Stimulated activated naive B cell treated with anti-CD40 and anti-IgM and Interleukin-4, amounts not matched to agents 10 μg/mL and 1 μg/mL and 100 μg/mL, for 72 hours (primary cell): ENCODE measurements at places on chromosomes 12 and 14.

DNA sequence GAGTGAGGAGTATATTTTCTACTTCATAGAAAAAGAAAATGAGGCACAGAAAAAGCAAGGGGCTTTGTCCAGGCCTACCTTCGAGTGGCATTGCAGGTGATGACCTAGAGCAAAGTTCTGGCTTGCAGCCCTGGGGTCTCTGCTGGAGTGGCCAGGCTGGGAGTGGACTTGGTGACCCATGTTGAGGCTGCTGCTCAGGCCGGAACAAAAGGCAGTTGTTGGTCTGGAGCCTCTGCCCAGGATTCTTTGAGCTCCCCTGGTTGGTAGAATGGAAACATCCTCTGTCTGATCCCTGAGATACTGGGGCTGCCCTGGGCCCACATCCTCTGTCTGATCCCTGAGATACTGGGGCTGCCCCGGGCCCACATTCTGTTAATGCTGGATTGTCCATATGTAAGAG lies 86.1 kb downstream of the ADCK1 start:
- no peak for DNase-seq

DNA sequence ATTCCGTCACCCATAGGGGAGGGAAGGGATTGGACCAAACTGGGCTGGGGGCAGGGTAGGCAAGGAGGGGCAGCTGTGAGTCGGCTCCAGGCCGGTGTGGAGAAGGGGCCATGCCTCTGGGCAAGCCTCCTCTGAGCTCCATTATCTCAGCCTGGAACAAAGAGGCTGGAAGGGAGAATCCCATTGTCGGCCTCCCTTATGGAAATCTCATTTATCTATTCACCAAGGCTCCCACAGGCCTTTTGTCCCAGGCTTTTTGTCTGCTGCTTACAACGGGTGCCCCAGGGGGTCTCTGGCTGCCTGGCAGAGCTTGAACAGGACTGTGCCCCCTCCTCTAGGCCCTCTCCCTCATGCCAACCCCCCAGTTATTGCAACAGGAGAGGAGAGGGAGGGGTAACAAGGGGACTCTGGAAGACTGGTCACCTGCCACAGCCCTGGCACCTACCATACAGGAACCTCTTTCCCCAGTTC lies 19.5 kb downstream of the FIGNL2 start:
- no peak for DNase-seq

DNA sequence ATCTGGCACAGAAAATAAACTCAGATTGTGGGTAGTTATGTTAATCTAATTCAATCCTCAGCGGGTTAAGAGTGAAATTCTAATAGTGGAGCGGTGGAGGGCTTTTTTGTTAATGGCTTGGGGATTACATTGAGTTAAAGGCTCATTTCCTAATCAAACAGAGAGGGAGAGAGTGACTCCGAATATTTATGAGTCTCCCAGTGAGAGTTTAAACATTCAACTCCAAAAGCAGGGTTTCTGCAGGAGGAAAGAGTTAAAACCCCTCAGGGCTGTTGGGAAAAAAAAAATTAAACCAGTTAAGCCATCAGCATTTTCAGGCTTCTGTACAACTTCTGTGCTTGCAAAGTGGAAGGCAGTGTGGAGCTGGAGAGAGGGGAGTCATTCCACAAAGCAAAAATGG lies 62.1 kb upstream of the ESRRB start:
- DNase-seq: no peak

DNA sequence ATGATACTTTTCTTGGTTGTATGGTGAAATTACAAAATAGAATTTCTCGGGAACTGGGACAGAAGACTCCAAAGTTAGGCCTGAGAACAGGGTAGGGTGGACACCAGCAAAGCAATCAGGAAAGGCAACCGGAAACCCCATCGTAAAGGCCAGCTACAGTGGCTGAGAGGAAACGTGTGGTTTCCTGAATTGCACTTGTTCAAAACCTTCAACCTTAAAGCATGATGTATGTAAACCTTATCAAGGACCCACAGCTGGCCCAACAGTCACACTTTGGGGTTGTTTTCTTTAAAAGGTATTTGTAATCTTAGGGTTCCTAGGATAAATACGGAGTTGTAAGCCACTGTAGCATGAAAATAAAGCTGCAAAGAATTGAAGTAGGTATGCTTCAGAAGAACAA lies 2.2 kb upstream of the PTGDR start:
- DNase-seq: no peak

GRCh38 chr14:103143506-103143905 lies 20.2 kb downstream of the TNFAIP2 start:
- DNase-seq: no peak

DNA sequence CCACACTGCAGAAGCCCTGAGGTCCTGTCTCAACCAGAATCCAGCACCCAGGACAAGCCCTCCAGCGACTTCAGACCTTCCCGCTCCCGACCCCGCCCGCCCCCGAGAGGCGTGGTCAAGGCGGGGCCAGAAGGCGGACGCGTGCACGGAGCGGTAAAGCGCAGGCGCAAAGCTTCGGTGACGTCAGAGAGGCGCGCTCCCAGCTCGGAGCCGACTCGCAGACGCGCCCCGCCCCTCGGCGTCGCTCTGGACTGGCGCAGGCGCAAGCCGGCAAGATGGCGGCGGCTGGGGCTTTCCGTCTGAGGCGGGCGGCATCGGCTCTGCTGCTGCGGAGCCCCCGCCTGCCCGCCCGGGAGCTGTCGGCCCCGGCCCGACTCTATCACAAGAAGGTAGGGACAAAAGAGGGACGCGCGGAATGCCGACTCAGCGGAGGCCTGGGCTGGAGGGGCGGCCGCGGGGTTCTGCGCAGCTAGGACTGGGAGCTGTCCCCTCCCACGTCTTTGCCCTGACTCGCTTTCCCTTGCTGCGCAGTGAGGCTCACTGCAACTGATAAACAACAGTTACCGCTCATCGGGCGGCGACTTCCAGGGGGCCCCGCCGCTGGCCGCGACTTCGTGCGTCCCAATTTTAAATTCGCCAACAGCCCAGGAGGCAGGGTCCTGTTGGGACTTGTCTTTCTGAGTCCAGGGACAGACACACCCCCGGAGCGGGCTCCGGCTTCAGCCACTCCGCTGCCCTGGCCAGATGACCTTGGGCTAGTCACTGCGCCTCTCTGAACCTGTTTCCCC lies at the start of gene ISCU:
Gene ISCU (plus strand): TSS at position 249 of the 788 bp plus-strand sequence. CDS start 27 bp downstream, at position 276.
- peak; percentile 99 for DNase-seq

DNA sequence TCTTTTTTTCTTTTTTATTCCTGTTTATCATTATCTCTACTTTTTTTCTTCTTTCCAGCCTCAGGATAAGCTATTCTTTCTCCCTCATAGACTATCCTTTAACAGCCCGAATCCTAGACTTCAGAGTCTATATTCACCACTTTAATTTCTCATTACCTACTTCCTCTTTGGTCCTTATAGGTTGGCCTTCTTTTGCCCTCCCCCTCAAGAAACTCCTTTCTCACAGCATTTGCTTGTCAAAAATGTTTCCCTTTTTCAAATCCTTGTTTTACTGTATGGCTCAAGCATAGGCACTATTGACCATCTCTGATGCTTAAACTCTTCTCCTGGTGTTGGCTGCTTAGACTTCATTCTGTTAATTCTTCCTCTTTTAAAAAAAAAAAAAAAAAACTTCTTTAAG lies 52.5 kb downstream of the KIAA0586 start:
- DNase-seq: no peak

- no peak for DNase-seq
These were observed 23.2 kb upstream of the LYZ start for GRCh38 chr12:69324797-69325466.

DNA sequence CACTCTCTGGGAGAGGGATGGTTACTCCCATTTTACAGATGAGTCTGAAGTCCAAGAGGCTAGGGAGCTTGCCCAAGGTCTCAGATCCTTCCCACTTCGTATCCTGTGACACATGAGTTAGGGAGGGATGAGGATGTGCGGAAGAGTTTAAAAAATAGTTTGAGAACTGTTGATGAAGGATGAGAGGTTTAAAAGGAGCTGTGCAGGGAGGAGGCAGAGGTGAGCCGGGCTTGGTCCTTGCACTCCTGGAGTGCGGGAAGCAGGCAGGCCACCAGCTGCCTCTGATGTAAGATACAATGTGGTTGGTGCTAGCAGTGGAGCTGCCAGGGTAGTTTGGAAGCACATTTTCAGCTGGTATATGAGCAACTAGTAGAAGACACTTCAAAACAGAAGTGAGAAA lies 46.5 kb downstream of the TSPAN9 start:
- DNase-seq: no peak
